ENCODE measurements at places on chromosomes 3 and 15.

DNA sequence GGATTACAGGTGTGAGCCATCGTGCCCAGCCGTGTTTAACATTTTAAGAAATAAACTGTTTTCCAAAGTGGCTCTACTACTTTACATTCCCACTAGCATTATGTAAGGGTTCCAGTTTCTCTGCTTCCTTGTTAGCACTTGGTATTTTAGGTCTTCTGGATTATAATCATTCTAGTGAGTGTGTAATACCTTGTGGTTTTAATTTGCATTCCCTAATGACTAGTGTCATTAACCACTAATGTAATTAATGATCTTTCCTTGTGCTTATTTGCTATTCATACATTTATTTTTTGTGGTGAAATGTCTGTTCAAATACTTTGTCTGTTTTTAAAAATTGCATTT is 30.7 kb downstream of the ARIH2 start:
- no peak for DNase-seq

GRCh38 chr3:73516631-73517030 is 108.1 kb downstream of the PDZRN3 start:
- no peak for DNase-seq

- DNase-seq, result no peak
These were observed 120.1 kb downstream of the GALK2 start for GRCh38 chr15:49290191-49290590.

DNA sequence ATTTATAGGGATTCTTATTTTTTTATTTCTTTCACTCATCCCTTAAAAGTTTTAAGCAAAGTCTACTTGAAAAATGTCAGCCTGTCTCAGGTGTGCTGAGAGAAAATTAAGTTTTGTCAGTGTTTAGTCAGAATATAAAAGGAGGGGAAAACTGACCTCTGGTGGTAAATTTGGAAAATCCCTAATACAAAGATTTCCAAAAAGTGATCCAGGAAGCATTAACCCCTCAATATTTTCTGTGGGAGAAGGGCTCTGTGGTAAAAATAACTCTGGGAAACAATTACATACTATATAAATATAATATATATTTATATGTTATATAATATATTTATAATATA is 41.0 kb upstream of the FRMD4B start:
- DNase-seq, result no peak

DNA sequence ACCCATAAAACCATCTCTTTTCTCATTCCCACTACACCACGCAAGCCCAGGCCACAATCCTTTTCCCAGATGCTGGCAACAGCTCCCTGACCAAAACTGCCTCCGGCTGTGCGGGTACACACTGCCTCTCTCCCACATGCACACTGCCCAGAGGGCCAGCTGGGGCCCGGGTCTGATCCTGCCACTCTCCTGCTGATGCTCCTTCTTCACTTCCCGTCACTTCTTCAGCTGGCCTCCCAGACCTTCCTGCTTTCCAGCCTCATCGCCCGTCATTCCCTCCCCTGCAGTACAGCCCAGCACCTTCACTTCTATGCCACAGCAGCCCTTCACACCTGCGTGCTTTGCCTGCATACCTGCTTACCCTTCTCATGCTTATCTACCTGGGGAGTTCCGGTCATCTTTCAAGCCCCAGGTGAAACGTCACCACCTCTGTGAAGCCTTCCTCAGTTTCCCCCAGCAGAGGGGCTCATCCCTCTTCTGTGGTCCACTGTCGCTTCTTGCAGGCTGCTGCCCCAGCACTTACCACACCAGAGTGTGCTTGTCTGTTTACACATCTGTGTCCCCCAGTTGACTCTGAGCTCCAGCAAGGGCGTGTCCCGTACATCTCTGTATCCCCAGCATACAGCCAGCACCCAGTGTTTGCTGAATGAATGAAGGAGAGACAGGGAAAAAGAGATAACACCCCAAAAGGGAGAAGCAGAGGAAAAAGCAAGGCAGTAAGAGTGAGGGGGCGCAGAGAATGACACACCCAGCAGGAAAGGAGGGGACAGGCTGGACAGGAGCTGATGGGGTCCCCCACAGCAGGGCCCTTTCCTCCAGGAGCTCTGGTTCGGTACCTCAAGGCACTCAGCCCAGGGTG is 22.2 kb downstream of the GRAMD2A start:
- DNase-seq, result no peak

- no peak for DNase-seq
These were observed 115.8 kb upstream of the FLNB start for GRCh38 chr3:57892423-57892822.

DNA sequence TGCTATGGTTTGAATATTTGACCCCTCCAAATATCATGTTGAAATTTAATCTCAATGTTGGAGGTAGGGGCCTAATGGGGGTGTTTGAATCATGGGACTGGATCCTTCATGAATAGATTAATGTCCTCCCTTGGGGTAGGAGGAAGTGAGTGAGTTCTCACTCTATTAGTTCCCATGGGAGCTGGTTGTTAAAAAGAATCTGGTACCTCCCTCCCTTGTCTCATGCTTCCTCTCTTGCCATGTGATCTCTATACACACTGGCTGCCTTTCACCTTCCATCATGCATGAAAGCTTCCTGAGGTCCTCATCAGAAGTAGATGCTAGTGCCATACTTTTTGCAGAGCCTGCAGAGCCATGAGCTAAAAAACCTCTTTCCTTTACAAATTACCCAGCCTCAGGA is 177.7 kb upstream of the MCTP2 start:
- no peak for DNase-seq

GRCh38 chr15:100112061-100112420 is 229.7 kb downstream of the ADAMTS17 start:
- no peak for DNase-seq

DNA sequence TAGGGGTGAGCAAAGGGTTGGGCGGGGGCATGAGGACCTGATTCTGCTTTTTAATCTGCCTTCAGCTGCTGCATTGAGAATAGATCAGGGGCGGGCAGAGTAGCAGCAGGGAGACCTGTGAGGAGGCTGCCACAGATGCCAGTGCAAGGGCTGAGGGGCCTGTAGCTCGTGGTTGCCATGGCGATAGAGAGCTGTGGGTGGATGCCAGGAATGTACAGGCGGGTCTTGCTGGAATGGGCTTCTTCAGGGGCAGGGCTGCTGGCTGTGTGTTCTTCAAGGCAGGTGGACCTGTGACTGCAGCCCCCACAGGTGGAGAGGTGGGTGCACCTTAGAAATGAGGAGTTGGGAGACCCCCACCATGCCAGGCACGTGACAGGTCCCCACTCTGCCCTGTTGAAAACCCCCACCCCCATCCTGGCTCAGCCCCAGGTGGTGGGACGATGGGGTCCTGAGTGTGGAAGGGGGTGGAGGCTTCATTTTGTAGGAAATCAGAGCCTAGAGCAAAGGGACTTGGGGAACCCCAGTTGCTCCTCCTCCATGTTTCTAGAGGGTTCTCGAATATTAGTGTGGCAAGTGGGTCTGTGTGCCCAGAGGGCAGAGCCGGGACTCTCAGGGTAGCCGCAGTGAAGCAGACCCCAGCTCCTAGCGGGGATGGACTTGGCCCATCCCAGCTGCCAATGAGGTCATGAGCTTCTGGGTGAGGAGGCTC is 38.3 kb downstream of the SLC6A6 start:
- DNase-seq, result no peak

GRCh38 chr3:190238871-190239270 is 83.4 kb downstream of the CLDN1 start:
- DNase-seq, result no peak

DNA sequence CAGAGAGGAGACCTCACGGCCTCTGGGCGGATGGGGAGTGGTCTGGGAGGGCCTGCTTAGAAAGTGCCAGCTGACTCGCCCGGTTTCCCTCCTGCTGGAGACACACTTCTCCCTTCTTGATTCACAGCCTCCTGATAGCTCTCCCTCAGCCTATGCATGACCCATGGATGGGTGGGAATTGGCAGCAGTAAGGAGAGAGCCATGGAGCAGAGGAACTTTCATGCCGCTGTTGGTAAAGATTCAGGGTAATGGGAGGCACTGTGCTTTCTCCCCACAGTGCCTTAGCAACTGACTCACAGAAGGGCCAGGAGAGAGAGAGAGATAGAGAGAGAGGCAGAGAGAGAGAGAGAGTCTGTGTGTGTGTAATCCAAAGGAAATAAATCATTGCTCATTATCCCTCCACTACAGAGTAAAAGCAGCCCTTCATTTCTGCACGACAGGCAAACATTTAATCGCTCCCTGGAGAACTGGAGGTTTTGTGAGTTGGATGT is 82.8 kb downstream of the SEMA5B start:
- DNase-seq, result no peak

DNA sequence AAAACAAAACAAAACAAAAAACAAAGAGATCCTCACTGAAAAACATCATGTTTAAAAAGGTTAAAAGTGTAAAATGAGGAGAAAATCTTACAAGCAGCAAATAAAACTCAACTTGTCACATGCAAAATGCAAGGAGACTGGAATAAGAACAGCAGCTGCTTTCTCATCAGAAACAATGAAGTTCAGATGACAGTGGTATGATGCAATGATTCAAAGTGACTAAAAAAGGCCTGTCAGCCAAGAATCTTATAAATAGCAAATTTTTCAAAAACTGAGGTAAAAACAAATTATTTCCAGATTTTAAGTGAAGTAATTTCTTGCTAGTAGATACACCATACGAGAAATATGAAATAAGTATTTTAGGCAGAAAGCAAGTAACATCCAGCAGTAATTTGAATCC is 68.6 kb upstream of the EPHA3 start:
- DNase-seq, result no peak

GRCh38 chr3:85800676-85801075 is 841.9 kb downstream of the CADM2 start:
- DNase-seq, result no peak

DNA sequence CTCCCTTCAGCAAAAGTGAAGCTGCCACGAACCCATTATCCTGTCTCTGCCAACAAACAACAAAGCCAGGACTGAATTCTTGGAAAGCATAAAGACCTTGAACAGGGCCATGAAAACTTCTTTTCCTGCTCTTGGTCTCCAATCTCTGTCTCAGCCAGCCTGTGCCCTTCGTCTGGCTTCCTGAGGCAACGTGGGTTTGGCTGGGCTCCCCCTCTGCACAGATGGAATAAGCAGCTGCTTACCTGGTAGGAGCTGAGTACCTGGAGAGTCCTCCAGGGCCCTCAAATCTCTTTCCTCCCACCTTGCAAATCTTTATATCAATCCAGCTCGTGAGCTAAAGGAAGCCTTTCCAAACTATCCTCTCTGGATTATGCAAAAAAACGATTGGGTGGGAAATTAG is 97.6 kb upstream of the PSMD6 start:
- DNase-seq, result no peak

GRCh38 chr3:48157202-48157840 is 30.9 kb downstream of the CDC25A start:
- DNase-seq, result no peak

DNA sequence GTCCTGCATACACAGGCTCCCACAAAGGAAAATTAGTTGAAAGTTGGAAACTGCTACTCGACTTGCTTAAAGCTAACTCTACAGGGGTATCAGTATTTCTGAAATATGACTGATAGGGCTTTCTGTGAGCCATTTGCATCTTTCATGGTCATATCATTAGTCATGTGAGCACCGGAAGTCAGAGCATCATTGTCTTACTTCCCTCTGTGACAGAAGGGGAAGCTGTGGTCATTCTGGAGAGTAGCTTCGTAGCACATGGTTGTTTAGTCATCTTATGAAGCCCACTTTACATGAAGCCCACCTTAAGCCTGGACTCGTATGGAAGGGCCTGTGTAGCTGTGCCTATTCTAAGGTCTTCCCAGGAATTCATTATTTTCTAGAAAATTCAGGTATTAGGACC is 69.0 kb downstream of the COL6A5 start:
- DNase-seq, result no peak

DNA sequence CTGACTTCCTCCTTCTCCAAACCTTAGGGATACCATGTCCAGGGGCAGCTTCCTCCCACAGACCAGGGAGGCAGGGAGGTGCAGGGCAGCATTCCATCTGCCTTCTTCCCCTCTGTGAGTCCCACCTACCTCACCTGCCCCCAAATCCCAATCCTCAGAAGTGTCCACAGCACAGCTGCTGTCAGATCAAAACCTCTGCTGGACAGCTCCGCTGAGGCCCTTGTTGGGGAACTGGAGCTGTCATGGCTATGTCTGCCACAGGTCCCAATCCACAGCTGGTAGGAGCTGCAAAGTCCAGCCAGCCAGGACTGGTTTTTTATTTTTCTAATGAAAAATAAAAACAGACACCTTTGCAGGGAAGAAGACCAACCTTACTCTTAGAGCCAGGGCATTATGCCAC is 40.7 kb upstream of the TBC1D21 start:
- DNase-seq, result no peak

DNA sequence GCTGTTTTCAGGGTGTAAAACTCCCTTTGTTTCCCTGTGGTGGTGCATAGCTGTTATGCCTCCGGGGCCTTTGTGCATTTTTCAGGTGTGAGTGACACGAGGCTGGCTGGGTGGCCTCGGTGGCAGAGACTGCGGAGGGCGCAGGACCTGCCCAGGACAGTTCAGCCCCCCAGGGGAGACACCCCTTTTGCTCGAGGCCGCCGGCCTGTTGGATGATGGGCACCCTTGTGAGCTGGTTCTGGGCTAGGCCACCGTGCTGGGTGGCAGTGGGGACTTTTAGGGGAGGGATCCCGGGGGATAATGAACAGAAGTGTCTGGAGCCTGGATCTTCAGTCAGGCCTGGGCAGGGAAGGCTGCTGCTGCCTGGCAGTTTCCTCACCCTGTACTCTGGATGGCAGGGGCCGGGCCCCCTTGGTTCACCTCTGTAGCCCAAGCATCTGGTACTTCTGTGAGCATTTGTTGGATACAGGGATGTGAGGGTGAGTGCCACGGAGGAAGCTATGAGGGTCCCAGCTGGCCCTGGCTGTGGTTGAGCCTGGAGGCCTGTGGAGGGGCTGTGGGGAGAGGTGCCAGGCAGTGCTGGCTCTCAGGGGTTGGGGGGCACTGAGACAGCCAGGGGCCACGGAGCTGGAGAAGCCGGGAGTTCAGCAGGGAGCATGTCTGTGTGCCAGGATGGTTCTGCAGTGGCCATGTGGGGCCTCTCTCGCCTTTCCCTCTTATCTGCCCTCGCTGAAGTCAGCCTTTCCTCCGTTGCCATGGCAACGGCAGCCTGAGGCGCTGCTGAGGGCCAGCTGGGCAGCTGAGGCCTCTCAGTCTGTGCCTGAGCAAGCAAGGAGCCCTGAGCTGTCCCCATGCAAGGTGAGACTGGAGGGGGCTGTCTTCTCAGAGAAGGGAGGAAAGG is 49.0 kb downstream of the KY start:
- DNase-seq, result no peak

GRCh38 chr3:86073799-86074198 is 917.1 kb downstream of the VGLL3 start:
- no peak for DNase-seq

DNA sequence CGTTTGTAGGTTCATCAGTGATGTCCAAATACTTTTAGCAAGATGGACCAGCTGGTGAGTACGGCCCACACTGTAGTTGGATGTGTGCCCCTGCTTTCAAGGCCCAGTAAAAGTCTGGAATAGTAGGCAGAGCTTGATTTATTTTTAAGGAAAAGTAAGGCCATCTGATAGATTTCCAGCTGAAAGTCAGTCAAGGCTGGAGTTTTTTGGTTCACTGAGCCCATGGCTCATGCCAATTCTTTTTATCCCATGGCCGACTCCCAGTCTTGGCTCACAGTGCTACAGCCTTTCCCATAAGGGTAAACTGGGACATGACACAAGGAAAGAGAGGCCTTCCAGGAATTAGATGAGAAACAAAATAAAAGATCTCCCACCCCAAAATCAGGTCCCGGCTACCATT is 13.5 kb downstream of the CCDC80 start:
- DNase-seq, result no peak

- DNase-seq, result no peak
These were observed 1.1 kb upstream of the PIK3CA start for GRCh38 chr3:179146911-179147513.

GRCh38 chr3:142507241-142507640 is 59.4 kb upstream of the XRN1 start:
- DNase-seq, result no peak
